CD4-positive, alpha-beta T cell (primary cell): ENCODE measurements at places on chromosomes 1 and 21.
A peak's percentile ranks its signal among the peaks of the same experiment; 100 is the strongest.

DNA sequence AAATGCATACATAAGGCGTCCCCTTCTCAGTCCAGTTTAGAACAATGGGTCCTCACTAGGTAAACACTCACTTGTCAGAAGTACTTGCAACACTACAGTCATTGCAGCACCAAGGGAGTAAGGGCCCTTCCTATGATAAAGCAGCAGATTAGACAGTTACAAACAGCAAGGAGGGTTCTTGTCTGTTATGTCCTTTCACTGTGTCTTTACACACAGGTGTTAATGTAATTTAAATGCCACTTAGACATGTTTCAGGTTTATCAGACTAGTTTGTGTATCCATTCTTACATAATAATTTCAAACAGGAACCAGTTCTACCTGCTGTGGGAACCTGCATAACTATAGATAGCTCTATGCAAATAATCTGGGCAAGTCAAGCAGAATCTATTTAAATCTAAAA, 105.6 kb upstream of the USH2A start:
- no peak for DNase-seq

- DNase-seq, result no peak
These were observed 144.0 kb upstream of the ADGRL4 start for GRCh38 chr1:79150576-79150975.

DNA sequence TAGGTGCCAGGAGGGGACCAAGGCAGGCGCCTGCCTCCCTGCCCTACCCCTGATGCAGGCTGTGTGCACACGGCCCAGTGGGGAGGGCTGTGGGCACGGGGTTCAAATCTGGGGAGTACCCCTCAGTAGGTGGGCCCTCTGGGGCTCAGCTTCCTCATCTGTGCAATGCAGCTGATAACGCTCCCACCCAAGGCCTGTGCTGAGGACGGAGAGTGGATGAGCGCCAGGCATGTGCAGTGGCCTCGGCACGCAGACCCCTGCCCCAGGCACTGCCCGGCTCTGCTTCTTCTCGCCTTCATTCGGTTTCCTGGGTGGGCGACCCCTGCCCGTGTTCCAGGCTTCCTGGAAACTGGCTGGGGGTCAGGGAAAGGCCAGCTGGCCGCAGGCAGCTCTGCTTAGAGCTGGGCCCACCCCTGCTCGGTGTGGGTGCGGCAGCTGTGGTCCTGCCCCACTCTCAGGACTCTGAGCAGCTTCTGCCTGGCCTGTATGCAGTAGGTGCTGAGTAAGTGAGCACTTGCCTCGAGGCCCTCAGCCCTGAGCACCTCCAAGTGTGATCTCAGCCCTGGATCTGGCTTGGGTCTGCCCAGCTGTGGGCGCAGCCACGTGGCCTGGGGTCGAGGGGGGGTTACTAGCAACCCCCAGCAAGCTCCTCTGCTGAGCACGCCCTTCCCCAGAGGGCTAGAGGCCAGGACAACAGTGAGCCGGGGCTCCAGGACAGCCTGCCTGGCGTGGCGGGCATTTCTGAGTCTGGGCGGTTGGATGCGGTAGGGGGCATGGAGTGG, 11.9 kb upstream of the TNFRSF14 start:
- DNase-seq, result no peak

- DNase-seq, result no peak
These were observed 68.0 kb upstream of the PTGFRN start for GRCh38 chr1:116841569-116842344.

GRCh38 chr1:154430903-154431302, 25.8 kb downstream of the IL6R start:
- no peak for DNase-seq

- DNase-seq, result no peak
These were observed 204.7 kb downstream of the LHX8 start for GRCh38 chr1:75338616-75339483.

DNA sequence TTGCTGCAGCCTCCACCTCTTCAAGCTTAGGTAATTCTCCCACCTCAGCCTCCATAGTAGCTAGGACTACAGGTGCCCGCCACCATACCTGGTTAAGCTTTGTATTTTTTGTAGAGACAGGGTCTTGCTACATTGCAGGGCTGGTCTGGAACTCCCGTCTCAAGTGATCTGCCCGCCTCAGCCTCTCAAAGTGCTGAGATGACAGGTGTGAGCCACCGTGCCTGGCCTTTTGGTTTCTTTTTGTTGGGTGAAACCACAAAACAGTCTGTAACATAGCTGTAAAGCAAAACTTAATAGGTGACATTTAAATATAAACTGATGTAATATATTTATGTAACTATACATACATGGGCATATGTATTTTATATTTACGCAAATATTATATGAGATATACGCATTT, 3.1 kb upstream of the DNAJC11 start:
- DNase-seq, result no peak

- no peak for DNase-seq
These were observed 2.6 kb downstream of the ZP4 start for GRCh38 chr1:237888143-237888542.

DNA sequence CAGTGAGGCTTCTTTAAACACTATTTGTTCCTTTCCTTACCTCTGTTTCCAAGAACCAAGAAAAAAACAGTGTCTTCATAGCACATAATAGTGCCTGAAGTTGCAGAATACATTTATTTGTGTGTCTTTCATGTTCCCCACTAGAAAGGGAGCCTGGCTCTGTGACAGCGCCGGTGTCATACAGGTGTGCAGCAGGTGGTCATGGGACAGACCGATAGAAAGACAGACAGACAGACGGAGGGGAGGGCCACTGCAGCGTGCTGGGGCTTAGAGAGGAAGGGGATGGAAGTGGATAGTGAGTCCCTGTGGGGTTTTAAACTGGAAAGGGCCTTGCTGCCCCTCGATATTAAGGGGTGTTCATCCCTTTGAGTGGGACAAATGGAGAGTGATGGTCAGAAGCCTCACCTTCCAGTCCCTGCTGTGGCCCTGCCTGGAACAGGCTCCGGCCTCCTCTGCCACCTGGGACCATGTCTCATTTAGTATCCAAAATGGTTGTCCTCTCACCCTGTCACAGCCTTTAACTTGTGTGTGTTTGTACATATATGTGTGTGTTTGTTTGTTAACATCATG, 152.9 kb downstream of the PGBD5 start:
- no peak for DNase-seq

GRCh38 chr1:27650539-27651175, 15.7 kb upstream of the FGR start:
- DNase-seq, result peak; percentile 60

GRCh38 chr1:7329868-7330615, 441.1 kb upstream of the VAMP3 start:
- DNase-seq, result no peak

GRCh38 chr1:203037509-203038190, 11.4 kb downstream of the PPFIA4 start:
- no peak for DNase-seq

GRCh38 chr1:203524824-203525223, 30.9 kb downstream of the OPTC start:
- no peak for DNase-seq

GRCh38 chr1:3283849-3284248, 170.6 kb upstream of the ARHGEF16 start:
- DNase-seq, result no peak

DNA sequence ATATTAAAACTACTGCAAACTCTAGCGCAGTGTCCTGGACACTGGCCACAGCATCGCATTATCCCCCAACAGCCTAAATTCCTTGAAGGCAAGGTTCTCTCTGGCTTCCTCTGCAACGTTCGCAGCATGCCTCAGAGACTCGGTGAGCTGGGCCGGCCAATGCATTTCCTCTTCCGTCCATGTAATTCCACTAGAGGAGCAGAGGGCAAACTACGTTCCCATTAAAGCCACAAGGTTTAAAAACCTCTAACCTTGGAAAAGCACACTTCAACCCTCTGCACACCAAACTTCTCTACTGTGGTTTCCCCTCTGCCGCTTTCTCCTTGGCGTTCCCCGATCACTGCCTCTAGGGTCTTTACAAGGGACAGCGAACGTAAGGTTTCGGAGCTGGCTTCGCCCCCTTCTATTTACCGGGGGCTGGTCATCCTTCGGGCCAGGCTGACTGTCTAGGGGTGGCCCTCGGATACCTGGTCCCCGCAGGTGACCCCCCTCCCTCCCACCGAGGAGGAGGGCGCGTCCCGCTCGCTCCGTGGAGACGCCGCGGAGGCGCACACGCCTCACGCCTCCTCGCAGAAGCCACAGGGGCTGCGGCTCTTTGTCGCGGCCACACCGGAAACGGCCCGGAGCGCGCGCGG, 456 bp upstream of the SMYD2 start:
- DNase-seq, result no peak
